Stimulated activated CD4-positive, alpha-beta T cell treated with anti-CD3 and anti-CD28 coated beads, TNF-alpha, amount 100 ng/mL, for 48 hours (primary cell): ENCODE measurements at places on chromosomes 1 and 21.

DNA sequence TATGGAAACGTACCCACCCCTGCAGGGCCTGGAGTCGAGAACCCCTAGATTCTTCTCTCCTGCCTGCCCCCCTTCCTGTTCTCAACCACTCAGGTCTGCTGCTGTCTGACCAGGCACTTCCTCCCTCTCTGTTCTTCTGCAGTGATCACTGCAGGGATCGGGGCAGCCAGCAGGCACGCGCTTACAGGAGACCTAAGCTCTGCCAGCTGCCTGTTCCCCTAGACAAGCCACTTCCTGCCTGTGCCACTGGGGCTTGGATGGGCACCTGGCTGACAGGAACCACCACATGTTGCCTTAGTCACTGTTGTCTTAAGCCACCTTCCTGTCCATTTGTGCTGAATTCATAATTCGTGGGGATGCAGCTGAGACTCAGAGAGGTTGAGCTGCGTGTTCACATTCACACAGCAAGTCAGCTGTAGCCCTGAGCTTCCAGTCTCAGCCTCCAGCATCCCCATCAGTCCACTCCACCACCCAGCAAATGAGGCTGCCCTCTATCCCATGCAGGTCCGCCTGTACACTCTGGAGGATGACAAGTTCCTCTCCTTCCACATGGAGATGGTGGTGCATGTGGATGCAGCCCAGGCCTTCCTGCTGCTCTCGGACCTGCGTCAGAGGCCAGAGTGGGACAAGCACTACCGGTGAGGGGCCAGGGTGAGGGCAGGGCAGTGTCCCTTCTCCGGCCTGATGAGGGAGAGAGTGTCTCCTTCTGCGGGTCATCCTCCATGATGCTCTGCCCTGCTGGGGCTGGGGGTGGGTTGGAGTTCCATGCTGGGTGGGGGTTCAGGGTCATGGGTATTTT lies 18.6 kb downstream of the FAM151A start:
- DNase-seq, result peak; percentile 6

GRCh38 chr21:45011911-45012661 lies 62.3 kb upstream of the ADARB1 start:
- DNase-seq, result no peak

GRCh38 chr21:27268290-27268689 lies 301.4 kb upstream of the ADAMTS5 start:
- no peak for DNase-seq

DNA sequence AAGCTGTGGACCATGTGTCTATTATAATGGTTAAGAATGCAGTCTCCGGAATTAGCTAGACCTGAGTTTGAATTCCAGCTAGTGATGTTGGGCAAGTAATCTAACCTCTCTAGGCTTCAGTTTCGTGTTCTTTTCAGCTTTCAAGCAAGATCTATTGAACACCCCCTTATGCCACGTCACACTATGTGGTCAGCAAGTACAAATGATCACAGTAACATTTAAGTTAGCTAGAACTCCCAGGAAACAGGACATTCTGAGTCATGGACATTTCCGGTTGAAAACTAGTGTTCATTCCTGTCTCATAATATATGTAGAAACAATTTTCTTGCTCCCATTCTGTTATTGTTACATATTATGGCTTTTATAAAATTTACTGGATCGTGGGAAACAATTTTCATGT lies 34.0 kb upstream of the NHLH2 start:
- DNase-seq, result no peak

DNA sequence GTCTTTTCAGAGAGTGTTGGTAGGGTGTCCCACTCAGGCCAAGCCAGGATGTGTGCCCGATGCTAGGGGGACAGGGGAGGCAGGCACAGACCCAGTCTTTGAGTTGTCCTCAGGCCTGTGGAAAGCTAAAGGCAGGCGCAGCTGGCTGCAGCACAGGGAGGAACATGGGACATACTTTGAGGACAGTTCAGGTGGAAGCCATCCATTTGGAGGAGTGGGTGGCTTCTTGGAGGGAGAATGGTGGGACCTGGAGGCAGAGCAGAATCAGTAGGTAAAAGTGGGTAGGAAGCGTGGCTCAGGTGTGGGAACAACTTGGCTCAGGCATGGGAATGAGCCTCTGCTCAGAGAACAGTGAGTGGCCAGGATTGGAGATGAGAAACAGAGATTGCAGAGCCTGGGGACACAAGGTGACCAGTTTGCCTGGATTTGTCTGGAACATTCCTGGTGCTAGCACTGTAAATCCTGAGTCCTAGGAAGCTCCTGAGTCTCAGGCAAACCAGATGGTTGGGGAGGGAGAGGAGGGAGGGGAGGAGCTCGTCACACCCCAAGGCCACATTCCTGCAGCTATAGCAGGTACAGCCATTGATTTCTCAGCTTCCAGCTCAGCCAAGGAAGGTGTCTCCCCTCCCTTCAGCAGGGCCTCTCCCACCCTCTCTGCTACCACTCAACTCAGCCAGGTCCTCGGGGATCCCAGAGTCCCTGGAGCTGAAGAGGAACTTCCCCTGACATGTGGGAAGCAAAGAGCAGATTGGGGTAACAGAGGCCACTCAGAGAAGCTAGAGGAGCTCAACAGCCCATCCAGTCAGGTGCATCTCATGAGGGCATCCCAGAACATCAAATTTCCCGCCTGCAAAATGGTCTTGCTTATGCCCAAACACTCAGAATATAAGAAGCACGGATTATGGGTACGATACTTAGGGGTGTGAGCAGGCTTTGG lies 65.2 kb upstream of the TINAGL1 start:
- DNase-seq, result no peak

- DNase-seq, result no peak
Measured at GRCh38 chr1:167107456-167107855, 13.6 kb downstream of the STYXL2 start.

- DNase-seq, result no peak
Measured at GRCh38 chr1:180620581-180620980, 11.2 kb upstream of the XPR1 start.

DNA sequence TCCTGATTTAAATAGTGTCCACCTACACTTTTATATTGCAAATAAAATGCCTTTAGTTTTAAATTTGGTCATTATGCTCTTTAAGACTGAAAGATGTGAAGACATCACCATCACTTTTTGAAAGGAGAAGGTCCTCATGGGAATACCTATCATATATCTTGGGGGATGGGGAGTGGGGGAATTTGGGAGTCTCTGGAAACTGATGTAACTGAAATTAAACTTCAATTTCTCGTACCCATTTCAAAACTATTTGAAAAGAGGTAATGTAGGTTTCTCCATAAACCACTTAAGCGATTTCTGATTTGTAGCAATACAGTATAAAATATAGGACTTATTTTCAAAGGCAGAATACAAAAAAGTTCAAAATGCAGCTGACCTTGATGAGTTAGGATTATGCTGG lies 924 bp downstream of the EXTL2 start:
- DNase-seq, result no peak

DNA sequence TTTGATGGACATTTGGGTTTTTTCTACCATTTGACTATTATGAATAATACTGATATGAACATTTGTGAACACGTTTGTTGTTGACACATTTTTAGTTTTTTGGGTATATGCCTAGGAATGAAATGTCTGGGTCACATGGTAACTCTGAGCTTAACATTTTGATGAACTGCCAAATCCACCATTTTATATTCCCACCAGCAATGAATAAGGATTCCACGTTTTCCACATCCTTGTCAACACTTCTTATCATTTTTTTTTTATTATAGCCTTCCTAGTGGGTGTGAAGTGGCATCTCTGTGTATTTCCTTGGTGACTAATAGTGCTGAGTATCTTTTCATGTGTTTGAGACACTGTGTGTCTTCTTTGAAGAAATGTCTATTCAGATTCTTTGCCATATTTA lies 67.6 kb downstream of the RASAL2 start:
- DNase-seq, result no peak

DNA sequence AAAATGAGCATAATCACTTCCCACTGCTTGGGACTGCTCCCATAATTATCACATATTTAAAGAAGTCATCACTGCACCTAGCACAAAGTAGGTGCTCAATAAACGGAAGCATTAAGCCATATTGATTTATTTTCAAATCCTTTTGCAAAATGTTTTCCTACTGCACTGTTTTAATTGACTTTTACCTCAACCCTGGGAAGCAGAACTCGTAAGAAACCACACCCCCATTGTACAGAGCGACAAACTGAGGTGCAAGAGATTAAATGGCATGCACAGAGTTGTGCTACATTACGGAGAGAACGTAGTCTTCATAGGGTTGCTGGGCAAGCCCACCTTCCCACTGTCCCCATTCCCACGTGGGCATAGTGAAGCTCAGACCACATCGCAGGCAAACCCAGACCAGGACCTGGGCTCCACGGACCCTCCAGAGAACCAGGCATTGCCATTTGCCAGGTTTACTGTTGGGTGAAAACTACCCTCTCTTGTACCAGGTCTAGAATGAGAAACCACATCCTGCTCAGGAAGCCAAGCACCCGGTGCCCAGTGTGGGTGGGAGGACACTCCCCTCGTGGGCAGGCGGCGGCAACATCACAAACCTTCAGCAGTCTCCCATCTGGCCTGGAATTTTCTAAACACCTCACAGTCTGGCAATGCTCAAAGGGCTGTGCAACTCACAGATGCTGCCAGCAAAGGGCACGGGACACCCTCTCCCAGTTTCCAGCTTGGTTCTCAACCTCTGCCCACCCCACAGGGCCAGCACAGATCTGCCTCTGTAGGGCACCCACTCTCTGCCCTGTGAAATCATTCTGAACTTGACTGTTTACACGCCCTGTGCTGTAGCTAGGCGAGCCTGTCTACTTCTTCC lies 8.2 kb downstream of the IFFO2 start:
- DNase-seq, result no peak
